Activated CD8-positive, alpha-beta memory T cell treated with anti-CD3 and anti-CD28 coated beads for 1 hour (primary cell): ENCODE measurements at places on chromosomes 1 and 21.

- DNase-seq = no peak
These were observed 65.2 kb upstream of the TMPRSS15 start for GRCh38 chr21:18468790-18469189.

- DNase-seq = no peak
These were observed 44.2 kb downstream of the ELK4 start for GRCh38 chr1:205587581-205587980.

DNA sequence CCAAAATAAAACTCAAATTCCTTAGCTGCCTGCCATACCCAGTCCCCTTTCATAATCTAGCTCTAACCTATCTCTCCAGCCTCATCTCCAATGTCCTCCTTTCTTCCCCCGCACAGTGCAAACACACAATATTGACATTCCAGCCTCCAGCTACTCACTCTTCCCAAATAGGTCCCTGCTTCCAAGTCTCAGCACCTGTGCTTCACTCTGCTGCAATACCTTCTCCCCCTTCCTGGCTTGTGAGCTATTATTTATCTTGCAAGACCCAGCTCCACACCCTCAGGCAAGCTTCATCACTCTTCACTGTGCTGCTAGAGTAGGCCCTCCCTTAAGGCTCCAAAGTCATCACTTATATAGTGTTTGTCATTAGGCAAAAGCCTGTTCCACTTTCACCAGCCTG is 9.7 kb downstream of the PLPP3 start:
- no peak for DNase-seq

DNA sequence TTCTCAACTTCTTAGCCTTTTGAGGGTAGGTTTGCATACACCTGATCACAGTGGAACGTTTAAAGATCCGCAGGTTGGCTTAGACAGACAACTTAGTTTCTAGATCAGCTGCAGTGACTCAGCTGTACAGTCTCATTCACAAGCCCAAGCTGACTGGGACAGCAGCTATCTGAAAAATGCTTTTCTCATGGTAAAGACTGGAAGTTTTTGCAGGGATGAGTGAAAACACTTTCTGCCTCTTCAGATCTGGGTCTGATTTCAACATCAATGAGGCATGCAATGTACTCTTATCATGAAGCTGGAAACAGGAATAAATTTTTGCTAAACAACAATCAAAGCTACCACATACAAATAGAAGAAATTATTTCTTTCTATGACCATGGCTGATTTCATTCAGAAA is 61.1 kb upstream of the PTBP2 start:
- no peak for DNase-seq

- no peak for DNase-seq
These were observed 1378.1 kb upstream of the PRMT6 start for GRCh38 chr1:105678334-105678733.

GRCh38 chr21:32044205-32045180 is 171.7 kb downstream of the HUNK start:
- DNase-seq = no peak
